Stimulated activated naive CD4-positive, alpha-beta T cell treated with Interleukin-2 at 50 U/mL for 16 hours (primary cell): ENCODE measurements at places on chromosomes 3 and 15.

- DNase-seq, result no peak
Measured at GRCh38 chr3:41997702-41998550, 36.0 kb upstream of the ULK4 start.

- DNase-seq, result no peak
Measured at GRCh38 chr3:140467104-140467577, 210.7 kb upstream of the TRIM42 start.

- DNase-seq, result no peak
Measured at GRCh38 chr15:60079210-60079609, 75.1 kb downstream of the FOXB1 start.

DNA sequence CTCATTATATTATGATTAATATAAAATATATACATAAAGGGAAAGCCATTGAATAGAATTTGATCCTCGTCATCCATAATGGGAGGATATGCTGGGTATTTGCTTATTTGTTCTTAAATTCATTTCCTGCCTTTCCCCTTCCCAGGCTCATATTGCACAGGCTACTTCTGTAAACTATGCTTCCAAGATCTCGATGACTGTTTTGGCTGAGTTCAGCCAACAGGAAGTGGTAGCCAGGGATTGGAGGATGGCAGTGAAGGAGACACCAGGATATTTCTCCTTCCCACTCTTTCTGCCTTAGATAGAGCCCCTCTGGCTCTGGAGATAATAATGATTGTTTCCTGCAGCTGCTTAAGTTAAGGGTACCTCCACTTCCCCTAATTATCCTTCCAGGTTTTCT is 44.3 kb upstream of the DYNC1LI1 start:
- DNase-seq, result no peak

- no peak for DNase-seq
Measured at GRCh38 chr3:152026033-152026556, 152.7 kb downstream of the SUCNR1 start.
